NCI-H510A (cell line): ENCODE measurements at places on chromosomes 12 and 14.
A peak's percentile ranks its signal among the peaks of the same experiment; 100 is the strongest.

- no peak for DNase-seq
Measured at GRCh38 chr12:64876388-64877071, 52.1 kb downstream of the TBC1D30 start.

GRCh38 chr14:88669346-88669745 is 106.5 kb downstream of the ZC3H14 start:
- no peak for DNase-seq

GRCh38 chr14:23704890-23705289 is 68.7 kb downstream of the DHRS2 start:
- DNase-seq, result no peak

- DNase-seq, result no peak
Measured at GRCh38 chr12:42706321-42706720, 116.8 kb upstream of the PRICKLE1 start.

GRCh38 chr12:6950811-6951540 is at the start of gene PTPN6:
PTPN6 (plus strand) TSS chr12:6951356; CDS start chr12:6951513, 157 bp downstream.
- DNase-seq, result no peak

DNA sequence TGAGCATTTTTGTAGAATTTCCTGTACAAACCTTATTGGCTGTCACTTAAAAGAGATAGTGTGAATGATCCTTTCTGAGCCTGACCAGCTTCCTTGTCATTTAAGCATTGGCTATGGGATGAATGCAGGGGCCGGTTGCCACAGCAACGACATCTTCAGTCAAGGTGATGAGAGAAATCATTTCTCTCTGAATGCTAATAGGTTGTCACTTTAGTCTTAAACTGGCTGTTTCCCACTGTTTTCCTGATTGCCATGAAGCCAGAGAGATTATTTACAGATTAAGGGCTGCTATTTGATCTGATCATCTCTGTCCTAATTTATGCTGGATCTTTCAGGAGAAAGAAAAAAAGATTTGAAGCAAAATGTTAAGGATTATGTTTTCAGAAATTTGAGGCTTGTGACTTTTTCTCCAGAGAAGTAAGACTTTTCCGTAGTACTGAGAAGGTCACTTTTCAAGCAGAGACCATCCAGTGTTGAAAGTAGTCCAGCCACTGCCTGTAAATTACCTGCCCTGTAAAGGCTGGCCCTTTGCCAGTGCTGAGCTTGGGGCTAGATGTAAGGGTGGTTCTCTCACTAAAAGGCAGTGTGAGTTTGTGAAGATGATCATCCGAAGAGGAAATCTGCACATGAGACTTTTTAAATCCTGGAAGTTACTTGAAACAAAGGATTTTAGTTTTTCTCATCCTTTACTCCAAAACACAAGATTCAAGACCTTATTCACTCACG is 235.6 kb downstream of the DACT1 start:
- DNase-seq, result peak; percentile 5

- no peak for DNase-seq
Measured at GRCh38 chr14:22813145-22813544, 2.1 kb downstream of the SLC7A7 start.

DNA sequence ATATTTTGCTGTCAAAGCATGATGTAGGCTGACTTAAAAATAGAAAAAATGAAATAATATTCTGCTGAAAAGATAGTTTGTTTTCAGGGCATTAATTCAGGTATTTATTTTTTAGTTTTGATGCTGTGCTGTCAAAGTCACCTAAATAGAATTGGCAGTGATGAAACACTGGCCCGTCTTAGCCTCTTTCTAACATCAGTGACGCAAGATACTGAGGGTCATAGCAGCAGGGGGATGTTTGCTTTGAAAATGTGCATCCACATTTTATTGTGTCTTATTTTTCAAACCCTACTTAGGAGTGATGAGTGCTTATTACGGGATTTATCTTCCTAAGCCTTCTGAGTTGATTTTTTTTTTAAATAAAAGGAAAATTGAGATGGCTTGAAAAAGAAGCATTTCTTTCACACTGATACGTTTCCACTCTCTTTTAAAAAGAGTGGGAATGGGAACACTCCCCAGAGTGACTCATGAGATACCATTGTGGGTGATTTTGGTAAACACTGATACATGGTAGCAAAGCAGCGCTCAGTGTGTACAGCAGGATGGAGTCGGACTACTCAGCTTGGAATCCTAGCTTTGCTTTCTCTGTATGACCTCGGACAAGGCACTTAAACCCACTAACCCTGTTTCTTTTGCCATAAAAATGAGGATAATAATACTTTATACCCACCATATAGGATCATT is 290.8 kb downstream of the ERC1 start:
- no peak for DNase-seq

DNA sequence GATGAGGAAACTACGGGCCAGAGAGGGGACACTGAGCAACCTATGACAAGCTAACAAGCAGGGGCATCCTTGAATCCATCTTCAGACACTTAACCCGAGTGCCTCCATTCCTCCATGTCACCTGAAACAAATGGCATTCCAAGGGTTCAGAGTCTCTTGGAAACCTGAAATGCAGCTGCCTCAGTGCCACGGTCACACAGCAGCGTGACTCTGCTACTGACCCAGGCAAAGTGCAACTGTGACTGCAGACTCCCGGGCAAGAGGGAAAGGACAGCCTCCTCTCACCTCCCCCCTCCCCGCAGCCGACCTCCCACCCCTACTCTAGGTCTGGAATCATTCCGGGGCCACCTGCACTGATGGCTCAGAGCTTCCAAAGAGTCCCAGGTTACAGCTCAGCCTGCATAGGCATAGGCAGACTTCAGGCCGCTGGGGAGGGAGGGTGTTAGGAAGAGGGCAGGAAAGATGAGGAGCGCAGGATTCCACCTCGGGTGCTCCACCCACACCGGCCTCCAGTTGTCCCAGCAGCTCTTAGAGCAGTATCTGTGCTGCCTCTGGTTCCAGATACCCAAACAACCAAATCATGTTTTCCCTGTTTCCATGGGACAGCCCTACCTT is 53.2 kb downstream of the KCNK10 start:
- DNase-seq, result no peak

DNA sequence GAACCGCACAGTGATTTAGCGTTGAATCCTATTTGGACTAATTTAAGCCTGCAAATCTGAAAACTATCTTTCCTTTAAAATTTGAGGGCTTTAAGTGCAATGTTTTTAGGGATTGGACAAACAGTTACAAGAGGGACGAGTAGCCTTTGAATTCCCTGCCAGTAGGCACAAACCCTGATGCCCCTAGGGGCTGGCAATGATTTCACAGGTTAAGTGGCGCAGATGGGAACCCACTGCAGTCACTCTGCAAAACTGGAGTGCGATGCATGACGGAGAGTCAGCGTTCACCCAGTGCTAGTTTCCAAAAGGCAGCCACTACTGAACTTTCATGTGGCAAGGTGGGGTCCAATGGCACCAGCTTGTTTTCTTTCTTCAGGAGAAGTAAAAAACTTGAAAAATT is 99.4 kb upstream of the FRMD6 start:
- no peak for DNase-seq

GRCh38 chr14:92861856-92862745 is 60.8 kb upstream of the CHGA start:
- no peak for DNase-seq

GRCh38 chr12:102816816-102817434 is 100.1 kb downstream of the PAH start:
- DNase-seq, result no peak

DNA sequence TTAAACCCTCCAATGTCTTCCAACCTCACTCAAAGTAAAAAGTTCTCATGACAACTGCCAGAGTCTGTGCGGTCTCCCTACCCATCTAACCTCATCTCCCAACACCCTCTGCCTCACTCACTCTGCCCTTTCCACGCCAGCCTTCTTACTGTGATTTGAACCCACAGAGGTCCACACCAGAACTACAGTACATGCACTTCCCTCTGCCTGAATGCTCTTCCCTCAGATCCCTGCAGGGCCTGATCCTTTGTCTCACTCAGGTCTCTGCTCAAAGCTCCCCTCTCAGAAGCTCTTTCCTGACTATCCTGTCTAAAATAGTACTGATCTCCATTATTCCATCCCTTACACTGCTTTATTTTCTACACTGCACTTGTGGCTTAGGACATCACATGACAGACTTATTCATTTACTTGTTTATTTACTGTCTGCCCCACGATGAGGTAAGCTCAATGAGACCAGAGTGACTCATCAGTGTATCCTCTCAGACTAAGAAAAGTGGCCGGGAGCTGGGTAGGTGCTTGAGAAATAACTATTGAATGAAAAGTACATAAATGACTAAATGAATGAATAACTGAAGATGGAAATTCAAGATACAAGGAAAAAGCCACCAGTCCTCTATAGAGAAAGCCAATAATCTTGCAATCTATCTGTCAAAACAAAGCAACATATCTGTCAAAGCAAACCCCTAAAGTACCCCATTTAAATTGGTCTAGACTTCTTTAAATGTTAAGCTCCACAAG is 17.1 kb downstream of the POMT2 start:
- peak; percentile 19 for DNase-seq

- DNase-seq, result no peak
Measured at GRCh38 chr14:60153991-60154390, 11.2 kb downstream of the DHRS7 start.
